Head of caudate nucleus (tissue), 42 donors: ENCODE measurements at places on chromosomes 11 and 22.
A peak's percentile ranks its signal among the peaks of the same experiment; 100 is the strongest.

GRCh38 chr11:86660088-86660487 is 12.3 kb downstream of the ME3 start:
- DNase-seq: no peak

DNA sequence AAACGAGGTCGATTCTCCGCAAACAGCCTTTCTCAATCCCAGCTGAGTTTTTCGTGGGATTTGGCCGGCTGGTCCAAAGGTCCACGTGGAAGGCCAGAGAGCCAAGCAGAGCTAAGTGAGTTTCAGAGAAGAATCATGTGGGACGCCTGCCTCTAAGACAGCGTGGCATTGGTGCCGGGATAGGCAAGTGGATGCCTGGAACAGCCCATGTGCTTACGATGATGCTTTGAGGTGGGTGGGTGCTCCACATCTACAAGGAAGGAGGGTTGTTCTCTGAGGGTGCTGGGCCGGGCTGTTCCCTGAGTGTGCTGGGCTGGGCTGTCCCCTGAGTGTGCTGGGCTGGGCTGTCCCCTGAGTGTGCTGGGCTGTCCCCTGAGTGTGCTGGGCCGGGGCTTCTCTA is 41.4 kb downstream of the MUC2 start:
- no peak for DNase-seq

- DNase-seq: no peak
These were observed 95.1 kb downstream of the PIWIL4 start for GRCh38 chr11:94662065-94662779.

GRCh38 chr11:34643311-34643710 is 22.4 kb downstream of the EHF start:
- no peak for DNase-seq

GRCh38 chr11:79087238-79087960 is 353.4 kb downstream of the TENM4 start:
- DNase-seq: no peak

GRCh38 chr11:41897991-41898390 is 438.5 kb upstream of the LRRC4C start:
- DNase-seq: no peak

- no peak for DNase-seq
These were observed 68.4 kb upstream of the SEPTIN5 start for GRCh38 chr22:19645905-19646304.

- no peak for DNase-seq
These were observed 10.0 kb downstream of the GGA1 start for GRCh38 chr22:37618674-37619073.

DNA sequence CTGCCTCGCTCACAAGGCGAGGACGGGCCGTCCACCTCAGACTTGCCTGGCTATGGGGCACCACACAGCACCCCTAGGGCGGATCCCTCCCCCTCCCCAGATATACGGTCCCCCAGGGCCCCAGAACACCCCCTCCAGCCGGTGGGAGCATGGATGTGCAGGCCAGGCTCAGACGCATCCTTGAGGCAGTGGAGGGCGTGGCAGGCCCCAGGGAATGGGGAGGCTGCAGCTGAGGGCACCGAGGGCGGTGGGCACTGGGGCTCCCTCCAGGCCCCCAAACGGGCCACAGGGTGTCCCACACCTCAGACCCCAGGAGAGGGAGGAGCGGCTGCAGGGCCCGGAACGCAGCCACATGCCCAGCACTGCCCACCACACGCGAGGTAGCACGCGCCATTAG is 12.1 kb downstream of the TTLL8 start:
- DNase-seq: no peak

GRCh38 chr11:101456812-101457211 is 127.0 kb downstream of the TRPC6 start:
- no peak for DNase-seq

DNA sequence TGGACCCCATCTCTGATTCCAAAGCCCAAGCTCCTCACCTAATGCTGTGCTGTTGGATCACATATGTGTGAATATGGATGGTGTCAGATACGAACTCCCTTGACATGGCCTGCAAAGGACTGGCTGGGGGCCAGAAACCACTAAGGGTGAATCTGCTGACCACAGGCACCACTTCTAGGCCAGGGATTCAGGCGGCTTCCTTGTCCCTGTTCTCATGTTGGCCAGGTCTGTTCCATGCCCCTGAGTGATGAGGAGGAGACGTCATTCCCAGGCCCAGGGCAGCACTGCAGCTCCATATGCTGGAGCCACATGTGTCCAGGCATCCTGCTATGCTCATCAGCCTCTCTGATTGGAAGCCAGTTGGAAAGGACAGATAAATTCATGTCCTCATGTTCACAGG is 130.0 kb upstream of the BDNF start:
- no peak for DNase-seq

DNA sequence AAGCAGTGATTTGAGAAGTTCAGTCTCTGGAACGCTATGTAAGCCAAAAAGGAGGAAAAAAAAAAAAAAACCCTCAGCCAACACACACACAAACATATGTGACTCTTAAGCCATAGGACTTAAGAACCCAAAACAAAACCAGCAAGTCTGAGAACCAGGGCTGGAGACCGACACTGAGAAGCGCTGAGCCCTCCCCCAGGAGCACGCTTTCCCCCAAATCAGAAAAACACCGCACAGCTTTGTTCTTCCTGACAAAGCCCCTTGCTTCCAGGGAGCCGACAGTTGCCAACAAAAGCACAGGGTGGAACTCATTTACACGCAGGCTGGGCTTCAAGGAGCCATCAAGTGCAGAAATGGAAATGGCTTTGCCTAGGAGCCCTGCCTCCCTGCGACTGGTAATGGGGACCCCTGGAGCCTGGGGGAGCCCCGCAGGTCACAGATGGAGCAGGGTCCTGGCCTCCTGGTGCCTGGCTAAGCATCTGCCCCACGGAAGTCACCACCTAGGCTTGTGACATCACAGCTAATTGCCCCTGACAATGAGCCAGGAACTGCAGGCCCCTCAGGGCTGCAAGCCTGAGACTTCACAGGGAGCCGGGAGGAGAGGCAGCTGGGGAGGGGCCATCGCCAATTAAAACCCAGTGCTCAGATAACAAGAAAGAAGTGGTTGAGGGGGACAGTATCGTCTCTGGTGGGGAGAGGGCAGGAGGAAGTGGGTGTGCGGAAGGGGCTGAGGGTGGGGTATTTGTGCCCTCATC is 66.9 kb downstream of the NFAM1 start:
- DNase-seq: peak; percentile 54

DNA sequence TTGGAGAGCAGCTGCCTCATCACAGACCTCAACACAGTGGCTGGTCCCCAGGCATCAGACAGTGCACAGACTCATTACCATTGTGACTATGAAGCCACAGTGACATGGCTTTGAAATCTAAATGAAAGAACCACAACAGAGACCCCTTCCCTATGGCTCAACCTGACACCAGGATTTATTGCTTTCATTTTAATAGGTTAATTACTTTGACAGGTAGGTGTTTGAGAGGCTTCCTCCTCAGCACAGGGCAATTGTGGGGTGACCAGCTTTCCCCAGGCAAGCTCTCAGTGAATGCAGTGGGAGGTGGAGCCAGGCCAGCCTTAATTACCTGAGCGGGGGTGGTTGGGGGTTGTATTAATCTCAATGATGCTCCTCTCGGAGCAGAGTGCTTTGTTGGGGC is 102.3 kb downstream of the CHST1 start:
- DNase-seq: no peak

DNA sequence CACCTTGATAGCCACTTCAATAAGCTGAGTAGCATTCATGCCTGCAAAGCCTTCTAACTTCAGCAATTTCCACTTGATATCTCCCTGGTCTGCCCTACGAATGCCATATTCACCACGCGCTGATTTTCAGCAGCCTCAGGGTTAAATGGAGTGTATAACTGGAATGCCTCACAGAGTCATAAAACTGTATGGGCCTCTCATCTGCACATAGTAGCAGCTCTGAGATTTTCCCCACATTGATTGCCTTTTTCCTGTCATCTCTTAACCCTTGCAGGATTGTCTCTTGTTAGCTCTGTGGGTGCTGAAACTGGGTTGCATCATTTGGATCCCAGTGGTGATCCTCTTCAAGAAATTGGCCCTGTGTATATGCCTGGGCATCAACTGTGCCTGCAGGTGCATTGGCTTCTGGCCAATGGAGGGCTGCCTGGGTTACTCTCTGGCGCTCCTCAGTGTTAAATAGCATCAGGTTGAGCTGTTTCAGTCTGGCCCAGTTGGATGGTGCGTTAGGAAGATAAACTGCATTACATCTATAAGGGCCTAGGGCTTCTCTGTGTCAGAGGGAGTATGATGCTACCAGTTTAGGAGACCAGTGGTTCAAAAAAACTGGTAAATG is 17.4 kb upstream of the GLYATL1 start:
- no peak for DNase-seq

- DNase-seq: no peak
These were observed 3.6 kb upstream of the VWCE start for GRCh38 chr11:61298663-61299244.

DNA sequence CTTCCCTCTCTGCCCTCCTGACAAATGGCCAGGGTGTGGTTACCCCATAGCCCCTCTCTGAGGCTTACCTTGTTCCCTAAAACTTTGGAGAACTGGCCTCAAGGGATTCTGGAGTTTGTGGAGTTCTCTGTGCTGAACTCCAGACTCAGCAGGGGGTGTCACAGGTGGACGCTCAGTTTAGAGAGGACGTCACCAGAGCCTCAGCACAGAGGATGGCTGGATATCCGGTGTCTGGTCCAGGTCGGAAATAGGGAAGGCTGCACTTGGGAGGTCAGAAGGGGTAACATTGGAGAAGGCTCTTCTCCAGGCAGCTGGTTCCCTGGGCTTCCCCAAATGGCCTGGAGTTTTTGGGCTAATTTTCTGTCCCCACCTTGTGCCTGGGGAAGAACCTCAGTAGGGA is 64.2 kb downstream of the ADAMTS15 start:
- DNase-seq: no peak

- no peak for DNase-seq
These were observed 12.0 kb downstream of the P2RY6 start for GRCh38 chr11:73284106-73284505.
